Activated naive CD8-positive, alpha-beta T cell treated with anti-CD3 and anti-CD28 coated beads, Interleukin-2, amount 50 U/mL, for 24 hours (primary cell): ENCODE measurements at places on chromosomes 12 and 14.

- peak; percentile 46 for DNase-seq
Observed at GRCh38 chr14:106845286-106846087, 1319.1 kb downstream of the TMEM121 start.

GRCh38 chr14:24978862-24979724 is 70.9 kb downstream of the STXBP6 start:
- no peak for DNase-seq

DNA sequence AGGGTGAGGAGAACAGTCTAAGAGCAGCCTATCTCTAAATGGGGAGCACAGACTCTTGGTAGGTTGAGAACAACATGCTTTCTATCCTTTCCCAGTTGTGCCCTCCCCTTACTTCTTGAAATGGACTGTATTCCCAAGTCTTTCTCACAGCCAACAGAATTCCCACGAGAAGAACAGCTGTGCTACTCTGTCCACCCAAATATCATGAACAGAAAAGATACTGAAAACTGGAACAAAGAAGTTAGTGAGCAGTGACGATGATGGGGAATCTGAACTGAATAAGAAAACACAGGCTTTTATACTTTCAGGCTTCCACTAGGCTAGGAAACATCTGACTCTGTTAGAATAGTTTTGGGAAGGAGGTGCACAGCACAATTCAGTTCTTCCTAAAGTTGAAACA is 3.4 kb downstream of the NACA start:
- DNase-seq, result no peak

DNA sequence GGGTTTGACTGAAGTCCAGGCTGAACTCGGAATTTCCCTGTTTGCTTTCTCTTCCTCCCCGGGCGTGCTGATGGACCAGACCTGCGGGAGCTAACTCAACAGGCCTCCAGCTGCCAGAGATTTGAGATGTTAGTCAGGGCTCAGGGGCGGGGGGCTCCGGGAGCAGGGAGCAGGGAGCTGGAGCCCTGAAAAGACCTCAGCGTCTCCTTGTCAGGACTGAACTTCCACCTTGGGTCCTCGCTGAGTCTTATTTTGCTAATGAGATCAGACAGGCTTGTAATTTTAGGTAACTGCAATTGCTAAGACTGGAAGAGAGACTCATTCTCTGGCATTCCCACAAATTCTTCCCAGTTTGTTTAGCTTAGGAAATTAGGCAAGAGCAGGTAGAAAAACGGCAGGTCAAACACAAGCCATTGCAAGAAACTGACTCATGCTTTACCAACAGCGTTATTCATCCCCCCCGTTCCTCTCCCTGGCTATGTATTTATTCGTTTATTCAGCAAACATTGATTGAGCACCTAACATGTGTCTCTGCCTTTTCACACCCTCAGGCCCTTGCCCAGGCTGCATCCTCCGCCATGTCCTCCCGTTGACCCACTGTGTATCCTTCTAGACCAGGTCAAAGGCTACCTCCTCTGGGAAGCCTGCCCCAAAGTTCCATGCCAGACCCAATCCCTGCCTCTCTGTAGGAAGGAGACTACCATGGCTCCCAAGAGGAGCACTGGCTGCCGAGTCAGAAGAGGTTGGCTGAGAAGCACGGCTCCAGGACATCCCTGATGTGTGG is 80.4 kb upstream of the DIO3 start:
- DNase-seq, result no peak

DNA sequence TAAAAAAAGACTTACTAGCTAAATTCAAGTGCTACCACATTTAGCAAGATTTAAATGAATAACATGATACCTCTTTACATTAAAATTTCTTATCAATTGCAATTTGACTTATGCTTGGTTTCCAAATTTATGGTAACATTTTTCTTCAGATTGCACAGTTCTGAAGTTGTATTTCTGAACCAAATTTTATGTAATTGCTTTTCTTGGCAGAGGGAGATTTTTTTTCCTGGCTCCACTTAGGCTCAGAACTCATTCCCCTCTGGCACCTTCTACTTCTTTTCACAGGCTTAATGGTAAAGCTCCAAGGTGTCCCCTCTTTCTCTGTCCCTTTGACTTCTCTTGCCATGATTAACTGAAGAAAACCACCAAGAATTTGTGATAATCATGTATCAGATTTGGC is 99.8 kb upstream of the TMTC1 start:
- DNase-seq, result no peak

DNA sequence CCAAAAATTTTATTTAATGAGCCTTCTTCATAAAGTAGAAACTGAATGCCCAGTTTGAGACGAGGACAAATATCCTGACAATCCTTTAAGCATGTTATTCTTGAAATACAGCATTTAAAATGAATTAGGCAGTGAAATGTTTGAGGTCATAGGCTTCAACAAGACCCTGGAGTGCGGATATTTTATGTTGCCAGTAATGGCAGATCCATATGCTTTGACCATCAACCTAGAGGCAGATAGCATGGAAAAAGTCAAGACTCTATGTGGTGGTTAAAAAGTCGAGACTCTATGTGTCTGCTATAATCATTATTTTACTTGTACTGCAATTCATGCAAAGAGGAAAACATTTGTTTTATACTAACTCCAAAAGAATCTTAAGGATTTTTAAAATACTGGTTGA is 2.0 kb upstream of the MAP4K5 start:
- DNase-seq, result no peak

GRCh38 chr14:35390577-35391387 is 13.8 kb downstream of the NFKBIA start:
- no peak for DNase-seq

GRCh38 chr12:17528394-17528793 is 561.6 kb downstream of the RERGL start:
- DNase-seq, result no peak

DNA sequence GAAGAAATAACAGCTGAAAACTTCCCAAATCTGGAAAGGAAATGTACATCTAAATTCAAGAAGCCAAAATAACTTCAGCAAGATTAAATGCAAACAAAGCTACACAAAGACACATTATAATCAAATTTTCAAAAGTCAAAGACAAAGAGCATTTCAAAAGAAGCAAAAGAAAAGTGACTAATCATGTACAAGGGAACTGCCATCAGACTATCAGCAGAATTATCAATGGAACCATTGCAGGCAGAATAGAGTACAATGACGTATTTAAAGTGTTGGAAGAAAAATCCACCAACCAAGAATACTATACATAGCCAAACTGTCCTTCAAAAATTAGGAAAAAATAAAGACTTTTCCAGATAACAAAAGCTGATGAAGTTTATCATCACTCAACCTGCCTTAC is 147.5 kb downstream of the NELL2 start:
- DNase-seq, result no peak

DNA sequence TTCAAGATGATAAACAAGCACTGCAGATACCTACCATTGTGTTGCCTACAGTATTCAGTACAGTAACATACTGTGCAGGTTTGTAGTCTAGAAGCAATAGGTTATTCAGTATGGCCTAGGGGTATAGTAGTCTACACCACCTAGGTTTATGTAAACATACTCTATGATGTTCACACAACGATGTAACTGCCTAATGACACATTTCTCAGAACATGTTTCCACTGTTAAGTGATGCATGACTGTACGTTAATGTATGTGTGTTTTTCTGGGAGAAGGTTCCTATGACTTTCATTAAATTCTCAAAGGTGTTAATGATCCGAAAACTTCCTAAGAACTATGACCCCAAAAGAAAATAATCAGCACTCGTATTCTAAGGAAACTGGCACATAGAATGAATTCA is 20.9 kb upstream of the CALM1 start:
- no peak for DNase-seq

GRCh38 chr12:98821866-98822265 is 176.8 kb downstream of the APAF1 start:
- DNase-seq, result no peak

DNA sequence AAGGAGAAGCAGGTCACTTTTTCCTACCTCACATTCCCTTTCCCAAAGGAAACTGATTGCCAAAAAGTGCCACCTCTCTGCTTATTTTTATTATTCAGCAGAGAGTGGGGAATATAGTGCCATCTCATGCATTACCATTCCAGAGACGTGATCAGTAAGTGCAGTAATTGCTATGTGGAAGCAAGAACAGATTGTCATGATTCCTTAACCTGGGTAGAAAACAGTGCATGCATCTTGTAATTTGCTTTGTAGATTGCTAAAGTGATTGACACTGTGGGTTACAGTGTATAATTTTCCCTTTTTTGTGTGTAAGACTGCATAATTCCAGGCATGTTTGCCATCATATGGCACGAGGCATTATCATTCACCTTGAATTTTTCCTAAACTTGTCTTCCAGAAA is 332.5 kb downstream of the DIO2 start:
- no peak for DNase-seq

- DNase-seq, result no peak
Observed at GRCh38 chr12:105426766-105427165, 96.3 kb downstream of the C12orf75 start.

DNA sequence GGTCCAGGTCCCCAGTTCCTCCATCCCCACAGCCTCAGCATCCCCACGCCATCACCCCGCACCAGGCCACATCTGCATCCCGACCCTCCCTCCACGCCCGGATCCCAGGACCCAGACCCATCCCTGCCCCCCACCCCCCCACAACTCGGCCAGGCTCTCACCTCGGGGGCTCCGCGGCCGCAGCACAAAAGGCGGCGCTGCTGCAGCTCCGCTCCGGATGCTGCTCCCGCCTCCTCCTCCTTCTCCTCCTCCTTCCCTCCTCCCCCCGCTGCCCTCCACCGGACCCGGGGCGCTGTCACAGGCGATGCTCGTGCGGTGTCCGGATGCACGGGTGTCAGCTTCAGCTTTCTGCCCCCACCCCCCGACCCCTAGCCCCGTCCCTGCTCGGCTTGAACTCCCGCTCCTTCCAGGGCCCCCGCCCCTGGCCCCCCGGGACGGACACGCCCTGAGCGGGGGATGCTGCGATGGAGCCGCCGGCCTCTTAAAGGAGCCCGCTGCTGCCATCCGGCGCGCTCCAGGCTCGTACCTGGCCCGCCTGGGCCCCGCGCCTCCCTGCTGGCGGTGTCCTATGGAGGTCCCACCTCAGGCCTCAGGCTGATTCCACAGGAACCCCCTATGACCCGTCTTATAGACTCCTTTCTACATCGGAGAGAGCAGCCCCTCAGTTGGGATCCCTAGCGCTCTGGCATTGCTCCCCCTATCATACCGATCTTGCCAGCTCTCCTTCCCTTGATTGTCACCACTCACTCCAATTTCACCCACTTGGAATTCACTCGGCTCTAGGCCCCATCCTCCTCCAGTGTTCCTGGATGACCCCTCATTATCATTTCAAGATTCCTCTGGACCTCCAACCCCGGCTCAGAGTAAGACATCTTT is at the start of gene MAP3K12:
MAP3K12 (minus strand) TSS at position 193 of the 876 bp plus-strand sequence. CDS start 12,067 bp downstream, outside the sequence.
- DNase-seq, result peak; percentile 68
